ENCODE measurements at places on chromosomes 6 and 20.

DNA sequence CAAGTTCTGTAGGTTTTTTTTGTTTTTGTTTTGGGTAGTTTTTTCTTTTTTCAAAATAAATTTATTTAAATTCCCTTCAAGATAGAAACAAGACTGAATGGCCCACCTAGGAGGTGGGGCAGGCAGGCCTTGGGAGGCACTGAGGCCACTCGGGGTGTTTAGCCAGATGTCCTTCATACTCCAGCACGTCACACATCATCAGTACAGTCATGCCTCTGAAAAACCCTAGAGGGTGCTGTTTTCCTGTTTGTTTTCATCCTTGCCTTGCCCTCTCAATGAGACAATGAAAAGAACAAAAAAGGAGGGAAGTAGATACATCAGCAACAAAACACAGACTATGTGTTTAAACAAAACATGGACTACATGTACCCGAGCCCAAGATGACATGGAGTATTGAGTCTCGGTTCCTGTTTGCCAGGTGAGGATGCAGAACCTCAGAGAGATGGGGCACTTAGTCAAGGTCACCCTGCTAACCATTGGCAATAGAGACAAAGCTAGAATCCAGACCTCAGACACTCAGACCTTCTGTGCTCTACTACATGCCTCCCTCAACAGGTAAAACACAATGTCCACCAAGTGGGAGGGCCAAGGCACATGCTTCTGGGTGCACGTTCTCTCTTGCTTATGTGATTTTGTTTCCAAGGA, 26.8 kb upstream of the CLIC5 start:
- DNase-seq = no peak

- DNase-seq = no peak
These were observed 17.7 kb downstream of the TGM6 start for GRCh38 chr20:2398449-2398848.

- DNase-seq = no peak
These were observed 39.8 kb upstream of the ARHGAP18 start for GRCh38 chr6:129749749-129750120.

GRCh38 chr6:37171970-37172812, 2.2 kb downstream of the PIM1 start:
- peak; percentile 79 for DNase-seq

DNA sequence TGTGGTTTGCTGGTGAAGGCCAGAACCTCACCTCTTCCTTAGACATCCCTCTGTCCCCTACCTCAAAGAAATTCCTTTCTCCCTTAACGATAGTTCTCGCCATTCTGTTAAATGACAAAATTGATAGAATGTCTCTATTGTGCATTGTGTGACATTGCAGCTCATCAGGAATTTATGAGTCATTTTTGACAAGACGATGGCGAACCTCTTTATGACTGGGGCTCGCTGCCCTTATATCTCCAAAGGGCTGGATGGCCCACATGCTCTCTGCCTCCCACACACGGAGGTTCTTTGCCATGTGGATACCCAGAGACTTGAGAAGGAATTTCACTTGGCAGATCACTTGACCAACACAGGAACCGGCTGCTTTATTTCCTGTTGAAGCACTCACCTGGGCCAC, 66.8 kb upstream of the RPS6KA2 start:
- no peak for DNase-seq

DNA sequence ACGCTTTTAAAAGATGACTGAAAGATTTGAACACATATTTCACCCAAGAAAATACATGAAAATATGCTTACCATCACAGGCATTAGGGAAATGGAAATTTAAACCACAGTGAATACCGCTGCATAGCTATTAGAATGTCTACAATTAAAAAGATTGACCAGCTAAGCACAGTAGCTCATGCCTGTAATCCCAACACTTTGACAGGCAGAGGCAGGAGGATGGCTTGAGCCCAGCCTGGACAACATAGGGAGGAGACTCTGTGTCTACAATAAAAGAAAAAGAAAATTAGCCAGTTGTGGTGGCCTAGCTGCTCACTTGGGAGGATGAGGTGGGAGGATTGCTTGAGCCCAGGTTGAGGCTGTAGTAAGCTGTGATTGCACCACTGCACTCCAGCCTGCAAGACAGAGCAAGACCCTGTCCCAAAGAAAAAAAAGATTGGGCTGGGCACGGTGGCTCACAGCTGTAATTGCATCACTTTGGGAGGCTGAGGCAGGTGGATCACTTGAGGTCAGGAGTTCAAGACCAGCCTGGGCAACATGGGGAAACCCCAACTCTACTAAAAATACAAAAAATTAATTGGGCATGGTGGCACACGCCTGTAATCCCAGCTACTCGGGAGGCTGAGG, 163.7 kb upstream of the AKAP12 start:
- no peak for DNase-seq

DNA sequence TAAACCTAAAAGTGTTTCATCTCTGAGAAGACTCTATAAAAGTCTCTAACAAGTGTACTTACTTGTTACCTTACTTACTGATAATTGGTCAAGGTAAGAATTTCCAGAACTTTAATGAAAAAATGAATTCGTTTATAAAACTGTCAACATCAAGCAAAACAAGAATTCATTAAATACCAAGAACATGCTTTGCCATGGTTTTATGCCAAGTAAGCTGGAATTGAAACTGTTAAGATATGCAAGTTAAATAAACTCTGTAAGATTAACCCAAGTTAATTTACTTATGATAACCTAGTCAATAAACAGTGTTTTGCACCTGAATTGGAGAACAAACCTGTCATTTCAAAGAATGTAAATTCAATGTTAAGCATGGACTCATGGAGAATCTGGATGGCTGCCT, 17.1 kb upstream of the DEFB113 start:
- no peak for DNase-seq

DNA sequence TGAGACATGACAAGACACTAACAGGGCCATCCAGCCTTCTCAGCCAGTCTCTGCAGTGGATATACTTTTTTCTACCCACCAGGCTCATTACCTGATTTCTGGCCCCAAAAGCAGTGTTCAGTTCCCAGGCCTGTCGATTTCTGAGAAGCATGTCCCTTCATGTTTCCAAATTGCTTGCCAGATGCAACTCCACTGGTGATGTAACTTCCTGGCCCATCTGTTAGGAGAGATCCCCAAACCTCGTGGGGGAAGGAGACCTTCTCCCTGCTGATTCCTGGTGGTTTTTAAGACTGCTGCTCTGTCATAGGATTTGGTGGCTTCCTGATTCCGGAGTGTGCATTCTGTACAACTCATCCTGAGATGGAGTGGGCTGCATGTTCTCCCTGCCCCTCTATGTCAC, 31.6 kb upstream of the MRPS10 start:
- DNase-seq = no peak

GRCh38 chr6:169589293-169589692, 112.5 kb downstream of the WDR27 start:
- DNase-seq = no peak

- DNase-seq = no peak
These were observed 122.1 kb downstream of the TIAM2 start for GRCh38 chr6:155117256-155117655.

GRCh38 chr6:46302816-46303215, 132.0 kb upstream of the ENPP5 start:
- no peak for DNase-seq

DNA sequence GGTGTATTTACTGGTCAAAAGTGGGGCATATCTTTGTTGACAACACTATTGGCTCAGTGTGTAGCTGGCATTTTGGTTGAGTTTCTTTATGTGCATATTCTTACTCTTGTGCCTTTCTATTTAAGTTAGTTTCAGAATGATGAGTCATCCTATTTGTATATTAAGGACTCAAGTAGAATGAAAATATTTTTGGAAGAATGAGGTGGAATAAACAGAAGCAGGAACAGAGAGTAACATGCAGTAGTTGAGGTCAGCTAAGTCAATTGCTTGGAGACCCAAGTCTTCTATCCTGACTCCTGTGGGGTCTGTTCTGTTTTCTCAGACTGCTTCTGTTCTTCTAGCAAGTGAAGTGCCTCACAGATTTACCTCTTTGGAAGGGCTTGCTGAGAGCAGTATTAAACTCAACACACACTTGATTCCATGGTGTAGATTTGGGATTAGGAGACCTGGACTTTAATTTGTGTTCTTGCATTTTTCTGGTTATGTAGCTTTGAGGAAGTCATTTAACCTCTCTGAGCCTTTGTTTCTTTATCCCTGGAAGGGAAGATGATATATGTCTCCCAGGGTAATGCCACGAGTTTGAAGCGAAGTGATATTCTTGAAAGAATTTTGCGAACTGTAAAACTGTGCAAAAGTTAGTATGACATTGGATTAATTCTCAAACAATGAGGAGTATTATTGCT, 324.3 kb downstream of the QKI start:
- DNase-seq = no peak

DNA sequence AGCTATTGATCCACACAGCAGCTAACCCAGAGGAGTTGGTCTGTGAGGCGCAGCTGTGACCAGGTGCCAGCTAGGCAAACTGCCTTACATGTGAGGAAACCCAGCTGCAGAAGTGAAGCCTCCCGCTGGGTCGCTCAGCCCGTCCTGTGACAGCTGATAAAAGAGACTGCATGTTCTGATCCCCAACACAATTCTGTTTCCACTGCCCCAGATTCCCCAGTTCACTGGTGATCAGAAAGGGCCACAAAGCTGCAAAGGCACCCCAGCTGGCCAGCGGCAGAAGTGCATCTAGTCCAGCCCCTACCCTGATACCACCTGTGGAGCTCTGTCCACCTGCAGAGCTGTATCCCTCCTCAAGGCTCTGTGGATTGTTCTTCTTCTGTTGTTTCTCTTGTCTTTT, 64.5 kb downstream of the CTNNBL1 start:
- DNase-seq = no peak

- DNase-seq = no peak
These were observed 119.2 kb downstream of the TOX2 start for GRCh38 chr20:44033873-44034272.

DNA sequence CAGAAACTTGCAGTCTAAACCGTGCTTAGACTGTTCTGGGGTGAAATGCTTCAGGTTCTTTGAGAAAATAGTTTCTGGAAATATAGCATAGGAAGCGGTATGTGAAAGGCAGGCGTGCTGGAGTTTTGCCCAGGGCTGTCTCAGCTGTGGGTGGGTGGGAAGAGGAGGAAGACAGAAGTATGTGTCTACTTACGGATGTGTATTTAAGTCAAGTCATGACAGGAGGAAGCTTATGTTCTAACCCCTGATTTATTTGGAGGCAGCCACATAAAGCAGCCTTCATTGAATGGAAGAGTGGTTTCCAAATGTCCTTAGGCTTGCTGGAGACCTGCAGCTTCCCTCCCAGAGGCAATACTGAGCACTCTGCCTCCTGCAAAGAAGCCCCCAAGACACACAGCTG, 345.8 kb upstream of the PRND start:
- no peak for DNase-seq

GRCh38 chr20:19777315-19777714, 19.3 kb downstream of the RIN2 start:
- no peak for DNase-seq

- DNase-seq = peak; percentile 40
These were observed 903 bp downstream of the CNKSR3 start for GRCh38 chr6:154509421-154510143.

GRCh38 chr6:100447900-100448748, 16.6 kb downstream of the SIM1 start:
- DNase-seq = no peak

DNA sequence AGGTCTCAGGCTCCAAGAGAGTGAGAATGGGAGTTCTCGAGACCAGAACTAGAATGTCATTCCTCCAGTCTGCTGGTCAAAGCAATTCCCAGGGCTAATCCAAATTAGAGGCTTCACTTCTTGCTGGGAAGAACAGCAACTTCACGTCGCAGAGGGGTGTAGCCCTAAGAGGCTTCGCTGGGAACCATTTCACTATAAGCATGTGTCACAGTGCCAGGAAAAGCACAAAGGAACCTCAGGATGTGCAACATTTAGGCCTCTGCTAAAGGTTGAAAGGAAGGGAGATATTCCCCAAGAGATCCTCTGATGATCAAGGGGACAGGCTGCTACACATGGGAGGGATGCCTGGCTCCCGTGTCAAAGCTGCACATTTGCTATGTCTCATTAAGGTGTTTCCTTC, 35.9 kb upstream of the NXT1 start:
- no peak for DNase-seq

DNA sequence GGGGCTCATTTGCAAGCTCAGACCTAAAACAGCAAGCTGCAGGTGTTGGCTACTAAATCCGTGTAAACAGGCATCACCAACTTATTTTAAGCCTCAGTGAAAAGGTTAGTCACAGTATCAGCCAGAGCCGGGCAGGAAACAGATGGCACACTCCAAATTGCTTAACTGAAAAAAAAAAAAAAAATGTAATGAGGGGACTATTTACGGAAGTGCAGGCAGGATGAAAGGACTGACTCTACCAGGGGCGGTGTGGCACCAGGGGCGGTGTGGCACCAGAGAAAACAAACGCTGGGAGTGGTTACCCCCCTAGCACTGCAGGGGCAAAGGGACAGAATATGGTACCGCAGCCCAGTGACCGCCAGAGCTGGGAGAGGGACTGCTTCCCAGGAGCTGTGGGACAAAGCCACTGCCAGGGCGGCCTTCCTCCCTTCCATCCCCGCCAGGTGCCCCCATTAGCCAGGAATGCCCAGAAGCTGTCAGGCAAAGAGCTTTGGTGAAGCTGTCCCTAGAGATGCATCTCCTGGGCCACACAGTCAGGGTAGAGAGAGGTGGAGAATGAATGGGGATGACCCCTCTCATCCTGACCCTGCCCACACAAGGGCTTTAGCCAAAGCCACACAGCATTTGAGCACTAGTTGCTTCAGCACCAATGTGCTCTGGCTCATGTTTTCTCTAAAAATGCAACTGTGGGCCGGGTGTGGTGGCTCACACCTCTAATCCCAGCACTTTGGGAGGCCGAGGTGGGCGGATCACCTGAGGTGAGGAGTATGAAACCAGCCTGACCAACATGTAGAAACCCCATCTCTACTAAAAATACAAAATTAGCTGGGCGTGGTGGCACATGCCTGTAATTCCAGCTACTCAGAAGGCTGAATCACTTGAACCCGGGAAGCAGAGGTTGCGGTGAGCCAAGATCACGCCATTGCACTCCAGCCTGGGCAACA, 39.6 kb upstream of the GFOD1 start:
- peak; percentile 52 for DNase-seq

GRCh38 chr6:160007611-160008010, 38.7 kb downstream of the IGF2R start:
- DNase-seq = no peak

- no peak for DNase-seq
These were observed 174.3 kb downstream of the CDKAL1 start for GRCh38 chr6:20708367-20709124.

- DNase-seq = no peak
These were observed 101.4 kb downstream of the SLX4IP start for GRCh38 chr20:10536531-10536930.

GRCh38 chr6:104431096-104431495, 428.6 kb downstream of the HACE1 start:
- no peak for DNase-seq

- DNase-seq = no peak
These were observed 1.9 kb downstream of the NFATC2 start for GRCh38 chr20:51540580-51540979.

- no peak for DNase-seq
These were observed 11.5 kb upstream of the DEFB113 start for GRCh38 chr6:49980898-49981297.

DNA sequence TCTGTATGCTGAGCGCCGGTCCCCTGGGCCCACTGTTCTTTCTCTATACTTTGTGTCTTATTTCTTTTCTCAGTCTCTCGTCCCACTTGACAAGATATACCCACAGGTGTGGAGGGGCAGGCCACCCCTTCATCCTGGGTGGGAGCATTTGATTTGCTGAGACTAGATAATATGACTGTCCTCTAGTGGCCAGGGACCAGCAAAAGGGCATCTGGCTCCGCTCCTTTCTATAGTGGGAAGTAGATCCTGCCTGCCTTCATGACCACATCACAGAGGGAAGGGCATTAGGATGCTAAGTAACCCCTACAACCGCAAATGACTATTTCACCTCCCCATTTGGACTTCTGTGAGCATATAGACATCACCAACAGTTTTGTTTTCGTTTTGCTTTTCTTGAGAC, 64.5 kb downstream of the TRMT6 start:
- DNase-seq = no peak

All from CMK (cell line).